ENCODE measurements at places on chromosomes 12 and 14.

GRCh38 chr12:72100854-72101253 lies 162.2 kb downstream of the TPH2 start:
- no peak for DNase-seq

- DNase-seq, result no peak
Observed at GRCh38 chr12:93419388-93420034, 22.2 kb downstream of the UBE2N start.

DNA sequence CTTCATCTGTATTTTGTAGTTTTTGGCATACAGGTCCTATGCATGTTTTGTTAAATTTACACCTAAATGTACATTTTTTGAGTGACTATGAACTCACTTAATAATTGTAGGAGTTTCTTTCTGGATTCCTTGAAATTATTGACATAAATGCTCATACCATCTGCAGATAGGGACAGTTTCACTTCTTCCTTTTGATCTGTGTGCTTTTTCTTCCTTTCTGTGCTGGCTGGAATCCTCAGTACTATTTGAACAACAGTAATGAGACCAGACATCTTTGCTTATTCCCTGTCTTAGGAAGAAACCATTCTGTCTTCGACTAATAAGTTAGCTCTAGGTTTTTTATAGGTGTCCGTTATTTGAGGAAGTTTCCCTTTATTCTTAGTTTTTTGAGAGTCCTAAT lies 110.3 kb downstream of the ADGRD1 start:
- DNase-seq, result no peak

DNA sequence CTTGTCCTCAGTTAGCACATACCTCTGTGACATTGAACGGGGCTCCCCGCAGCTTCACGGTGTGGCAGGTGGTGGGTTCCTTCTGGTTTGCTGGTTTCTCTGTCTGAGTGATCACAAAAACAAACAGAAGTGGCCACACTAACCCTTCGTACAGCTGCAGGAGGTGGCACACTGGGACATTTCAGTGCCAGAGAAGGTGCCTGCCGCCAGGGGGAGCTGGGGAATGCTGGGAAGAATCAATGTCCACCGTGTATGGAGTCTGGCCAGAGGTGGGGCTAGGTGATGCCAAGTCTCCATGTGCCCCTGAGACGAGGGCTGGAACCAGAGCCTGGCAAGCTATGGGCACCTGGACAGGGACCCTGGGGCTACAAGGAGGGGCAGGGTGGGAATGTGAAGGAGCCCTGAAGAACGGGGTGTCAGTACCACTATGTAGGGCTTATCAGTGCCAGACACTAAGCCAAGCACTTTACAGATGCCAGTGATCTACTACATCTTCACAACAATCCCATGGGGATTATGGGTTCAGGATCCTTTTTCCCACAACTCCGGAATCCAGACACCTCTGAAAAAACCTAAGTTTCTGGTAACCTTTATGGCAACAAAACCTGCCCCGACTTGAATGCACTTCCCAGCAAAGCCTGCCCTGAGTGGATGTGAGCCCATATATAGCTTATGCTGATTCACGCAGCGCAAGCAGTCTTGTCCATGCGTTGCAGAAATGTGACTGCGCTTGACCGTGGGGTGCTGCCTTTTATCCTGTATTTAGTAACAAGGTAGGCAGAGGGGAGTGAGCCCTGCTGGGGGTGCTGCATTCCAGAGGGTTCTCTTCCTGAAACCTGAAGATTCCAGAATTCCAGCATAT lies 10.8 kb downstream of the RBM19 start:
- DNase-seq, result no peak

DNA sequence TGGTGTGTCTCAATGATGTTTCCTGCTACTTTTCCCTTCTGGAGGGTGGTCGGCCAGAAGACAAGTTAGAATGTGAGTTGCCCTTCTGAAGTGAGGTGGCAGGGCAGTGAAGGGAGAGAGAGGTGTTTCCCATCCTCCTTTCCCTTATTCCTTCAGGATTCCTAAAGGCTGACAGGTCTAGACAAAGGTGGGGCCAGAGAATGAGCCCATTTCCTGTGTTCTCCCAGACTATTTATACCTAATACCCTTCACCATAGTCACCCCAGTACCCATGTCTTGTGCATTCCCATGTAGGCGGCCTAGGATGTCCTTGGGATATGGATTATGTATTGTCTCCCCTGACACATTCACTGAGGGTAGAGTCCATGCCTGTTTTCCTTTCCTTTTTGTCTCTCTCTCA lies 7.0 kb downstream of the DGKA start:
- DNase-seq, result no peak

- DNase-seq, result no peak
Observed at GRCh38 chr12:106141452-106141851, 2.7 kb upstream of the NUAK1 start.

DNA sequence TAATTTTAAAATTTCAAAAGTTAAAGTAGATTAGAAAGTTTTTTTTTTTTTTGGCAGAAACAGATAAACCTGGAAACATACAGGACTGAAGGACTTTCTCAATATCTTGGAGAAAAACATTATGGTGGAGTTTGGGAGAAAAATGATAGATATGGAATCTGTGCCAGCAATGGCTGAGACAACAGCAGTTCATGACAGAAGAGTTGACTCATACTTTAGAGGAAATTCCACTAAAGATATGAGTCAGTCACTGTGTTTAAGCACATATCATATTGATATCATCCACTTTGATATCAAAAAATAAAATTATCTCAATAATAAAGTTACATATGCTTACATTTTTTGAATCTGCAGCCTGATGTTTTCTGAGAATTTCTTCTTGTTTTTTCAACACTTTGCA lies 193.9 kb upstream of the OR4E1 start:
- no peak for DNase-seq

GRCh38 chr12:90897316-90897715 lies 57.7 kb downstream of the CCER1 start:
- no peak for DNase-seq

- DNase-seq, result no peak
Observed at GRCh38 chr12:89350260-89350629, 2.1 kb downstream of the DUSP6 start.

- no peak for DNase-seq
Observed at GRCh38 chr14:75297411-75298040, 18.9 kb downstream of the FOS start.

DNA sequence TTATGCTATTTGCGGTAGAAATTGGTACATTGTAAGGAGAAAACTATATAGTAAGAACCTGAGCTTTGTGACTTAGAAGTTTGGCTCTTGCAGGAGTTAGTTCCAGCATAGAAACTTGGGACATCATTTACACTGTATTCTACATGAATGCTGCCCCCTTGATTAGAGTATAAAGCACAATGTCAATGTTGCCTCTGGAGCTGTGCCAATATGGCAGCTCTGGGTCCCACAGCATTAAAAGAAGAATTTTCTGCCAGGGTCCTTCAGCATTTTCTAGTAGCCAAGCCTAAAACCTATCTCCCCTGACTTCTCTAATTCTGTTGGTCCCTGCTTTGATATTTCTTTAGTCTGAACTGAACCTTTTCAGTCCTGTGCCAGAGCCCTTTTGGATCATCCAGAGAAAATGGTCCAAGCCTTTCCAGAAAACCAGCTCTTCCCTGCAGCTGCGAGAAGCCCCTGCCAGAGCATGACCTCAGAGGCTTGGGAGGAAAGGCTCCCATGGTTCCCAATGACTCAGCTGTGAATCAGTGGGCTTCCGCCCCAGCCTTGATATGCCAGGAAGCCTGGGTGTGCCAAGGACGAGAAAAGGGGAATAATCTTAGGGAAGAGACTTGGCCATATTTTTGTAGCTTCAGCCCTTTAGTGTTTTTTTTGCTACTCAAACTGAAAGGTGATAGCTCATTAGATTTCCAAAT lies 43.2 kb downstream of the PLEKHG7 start:
- DNase-seq, result peak; percentile 91

GRCh38 chr14:68088451-68088854 lies 268.9 kb downstream of the RAD51B start:
- DNase-seq, result no peak

- DNase-seq, result no peak
Observed at GRCh38 chr12:109767456-109767855, 53.8 kb downstream of the FAM222A start.

- DNase-seq, result no peak
Observed at GRCh38 chr14:64201921-64202545, 92.1 kb downstream of the ESR2 start.

DNA sequence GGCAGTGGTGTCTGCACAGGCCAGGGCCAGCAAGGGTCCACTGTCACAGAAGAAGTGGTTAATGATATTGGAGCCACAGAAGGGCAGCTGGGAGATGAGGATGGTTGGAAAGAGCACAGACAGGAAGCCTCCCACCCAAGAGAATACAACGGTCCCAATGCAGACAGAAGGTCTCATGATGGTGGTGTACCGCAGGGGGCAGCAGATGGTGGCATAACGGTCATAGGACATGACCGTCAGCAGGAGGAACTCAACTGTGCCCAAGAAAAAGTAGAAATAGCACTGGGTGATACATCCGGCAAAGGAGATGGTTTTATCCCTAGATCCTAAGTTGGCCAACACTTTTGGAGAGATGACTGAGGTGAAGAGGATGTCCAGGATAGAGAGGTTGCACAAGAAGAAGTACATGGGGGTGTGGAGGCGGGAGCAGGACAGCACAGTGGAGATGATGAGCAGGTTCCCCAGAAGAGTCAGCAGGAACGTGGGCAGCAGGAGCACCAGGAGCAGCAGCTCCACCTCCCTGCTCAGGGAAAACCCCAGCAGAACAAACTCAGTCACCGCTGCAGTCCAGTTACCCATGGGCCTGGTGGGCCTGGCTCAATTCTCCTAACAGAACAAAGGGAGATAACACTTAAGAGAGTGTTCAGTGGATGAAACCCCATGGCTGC lies 9.8 kb downstream of the OR6J1 start:
- DNase-seq, result no peak

DNA sequence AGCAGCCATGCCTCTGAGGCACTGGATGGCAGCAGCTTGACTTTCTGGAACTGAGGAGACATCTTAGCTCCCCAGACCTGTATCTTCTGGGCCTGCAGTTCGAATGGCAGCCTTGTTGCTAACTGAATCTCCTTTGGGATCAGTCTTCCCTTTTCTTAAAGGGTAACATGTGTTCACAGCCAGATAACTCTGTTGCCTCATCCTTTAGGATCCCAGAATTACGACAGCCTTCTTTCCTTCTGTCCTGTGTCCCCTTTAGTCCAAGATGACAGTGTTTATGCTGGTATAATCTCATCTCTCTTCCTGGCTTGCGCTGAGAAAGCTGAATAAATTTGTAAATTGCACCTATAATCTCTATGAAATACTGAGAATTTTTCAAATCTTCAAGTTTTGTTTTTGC lies 9.1 kb upstream of the ERC1 start:
- DNase-seq, result no peak

DNA sequence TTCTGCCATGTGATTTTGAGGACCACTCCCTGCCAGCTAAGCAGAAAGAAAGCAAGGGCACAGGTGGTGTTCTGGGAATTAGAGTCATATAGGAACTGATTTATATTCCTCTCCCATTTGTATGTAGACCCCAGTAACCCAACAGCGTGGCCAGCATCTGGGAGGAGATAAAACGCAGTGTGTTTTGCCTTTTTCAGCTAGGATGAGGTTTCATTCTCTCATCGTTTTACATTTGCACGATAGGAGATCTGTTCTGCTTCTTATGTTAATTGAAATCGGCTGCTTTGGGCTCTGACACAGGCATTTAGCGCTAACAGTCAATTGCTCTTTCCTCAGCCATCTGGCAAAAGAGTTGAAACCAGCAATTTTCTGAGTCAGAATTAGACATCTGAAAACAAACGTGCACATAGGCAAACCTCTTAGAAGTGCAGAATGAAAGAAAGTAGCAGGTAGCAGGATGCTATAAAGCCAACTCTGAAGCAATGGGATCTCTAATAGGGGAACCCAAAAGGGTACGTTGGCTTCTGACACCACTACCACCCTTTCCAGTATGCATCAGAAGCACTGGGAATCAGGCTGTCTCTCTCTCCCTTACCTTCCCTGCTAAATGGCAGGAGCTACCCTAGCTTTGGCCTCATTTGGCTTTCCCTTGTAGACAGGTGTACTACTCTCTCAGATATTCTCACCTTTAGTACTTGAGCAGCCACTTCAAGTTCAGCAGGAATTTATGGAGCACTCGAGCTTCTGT lies 219.1 kb downstream of the PHLDA1 start:
- peak; percentile 90 for DNase-seq

DNA sequence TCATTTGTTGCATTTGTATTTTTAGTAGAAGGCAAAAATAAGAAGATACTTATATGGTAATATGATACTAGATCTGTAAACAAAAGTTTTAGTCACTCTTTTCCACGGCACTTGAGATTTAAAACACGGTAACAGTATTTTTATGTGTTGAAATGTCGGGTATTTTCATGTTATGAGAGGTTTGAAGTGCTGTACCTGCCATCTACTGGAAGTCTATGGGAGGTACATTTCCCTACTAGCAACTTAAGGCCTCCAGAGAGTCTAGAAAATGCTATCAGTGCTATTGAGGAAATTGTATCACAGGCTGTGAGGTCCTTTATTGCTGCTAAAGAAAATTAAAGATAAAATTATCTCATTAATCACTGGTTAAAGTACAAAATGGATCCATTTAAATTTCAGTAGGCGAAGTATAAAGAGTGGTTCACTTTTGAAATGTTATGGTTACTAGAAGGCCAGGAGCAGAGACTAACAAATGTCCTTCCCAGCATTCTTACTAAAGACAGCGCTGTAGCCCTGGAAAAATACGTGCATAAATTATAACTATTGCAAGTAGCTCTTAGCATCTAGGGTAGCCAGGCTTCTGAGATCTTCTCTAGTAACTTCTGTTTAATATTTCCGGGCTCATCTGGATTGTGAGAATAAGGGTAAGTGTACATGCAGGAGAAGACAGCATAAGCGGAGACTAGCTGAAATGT lies 77.6 kb upstream of the PRKD1 start:
- DNase-seq, result peak; percentile 24

DNA sequence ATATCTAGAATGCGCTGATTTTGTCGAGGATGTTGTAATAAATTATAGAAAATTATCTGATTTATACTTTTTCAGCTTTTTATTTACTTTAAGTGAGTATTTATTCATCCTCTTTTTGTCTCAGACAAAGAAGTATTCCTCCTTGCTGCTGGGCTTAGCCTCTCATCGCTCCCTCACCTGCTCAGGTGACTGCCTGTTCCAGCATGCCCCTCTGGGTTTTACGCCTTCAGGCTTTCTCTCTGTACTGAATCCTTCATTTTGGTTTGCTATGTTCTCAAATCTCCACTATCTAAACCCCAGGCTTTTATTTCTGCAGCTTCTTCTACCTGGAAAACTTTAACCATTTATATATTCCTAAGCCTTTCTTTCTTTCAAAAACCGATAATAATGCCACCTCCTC lies 1650.9 kb upstream of the SEL1L start:
- no peak for DNase-seq

GRCh38 chr12:46459861-46460545 lies 87.4 kb upstream of the SLC38A2 start:
- no peak for DNase-seq
